Fibroblast of the conjunctiva (primary cell): ENCODE measurements at places on chromosomes 1 and 21.
A peak's percentile ranks its signal among the peaks of the same experiment; 100 is the strongest.

GRCh38 chr1:243312952-243313634 is 57.3 kb downstream of the SDCCAG8 start:
- no peak for DNase-seq

DNA sequence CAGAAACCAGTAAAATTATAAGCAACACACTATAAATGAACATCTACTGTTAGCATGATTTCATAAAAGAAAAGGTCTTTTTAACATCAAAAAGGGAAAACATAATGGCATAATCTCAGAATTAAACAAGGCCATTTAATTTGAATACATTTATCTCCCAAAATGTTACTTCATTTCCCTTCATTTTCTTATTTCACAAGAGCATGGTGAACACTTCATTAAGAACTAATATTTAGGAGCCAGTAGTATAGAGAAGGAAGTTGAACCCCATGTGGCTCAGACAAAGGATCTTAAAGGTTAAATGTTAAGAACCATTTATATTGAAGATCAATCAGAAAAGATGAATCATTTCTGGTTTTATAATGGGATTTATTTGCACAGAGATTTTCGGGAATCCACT is 981.7 kb downstream of the TTLL7 start:
- no peak for DNase-seq

DNA sequence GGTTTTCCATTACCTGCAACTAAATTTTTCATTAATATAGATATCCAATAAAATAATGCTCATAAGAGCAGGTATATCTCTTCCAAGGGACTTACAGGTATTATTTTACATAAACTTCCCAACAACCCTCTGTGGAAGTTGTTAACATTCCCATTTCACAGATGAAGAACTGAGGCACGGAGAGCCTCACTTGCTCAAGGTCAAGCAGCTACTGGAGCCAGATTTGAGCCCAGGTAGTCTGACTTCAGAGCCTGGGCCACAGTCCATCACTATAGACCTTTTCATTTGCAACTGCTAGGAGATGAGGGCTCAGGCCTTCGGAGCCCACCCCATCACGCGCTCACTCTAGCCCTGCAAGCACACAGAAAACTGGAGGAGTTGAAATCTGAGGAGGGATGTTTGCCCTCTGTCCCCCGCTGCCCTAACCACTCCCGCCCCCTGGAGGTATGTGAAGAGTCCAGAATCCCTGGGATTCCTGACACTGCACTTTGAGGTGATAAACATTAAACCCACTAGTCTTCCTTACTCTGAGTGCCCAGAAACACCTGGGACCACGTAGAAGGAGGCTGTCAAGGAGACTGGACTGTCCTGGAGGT is 11.7 kb upstream of the ALPL start:
- no peak for DNase-seq

GRCh38 chr1:226092965-226093364 is 30.4 kb downstream of the H3-3A start:
- no peak for DNase-seq

- no peak for DNase-seq
These were observed 91.5 kb upstream of the IPO9 start for GRCh38 chr1:201737352-201738060.

- no peak for DNase-seq
These were observed 9.2 kb downstream of the MEF2D start for GRCh38 chr1:156491151-156491949.

GRCh38 chr1:5404412-5405203 is 587.6 kb downstream of the NPHP4 start:
- DNase-seq, result no peak

DNA sequence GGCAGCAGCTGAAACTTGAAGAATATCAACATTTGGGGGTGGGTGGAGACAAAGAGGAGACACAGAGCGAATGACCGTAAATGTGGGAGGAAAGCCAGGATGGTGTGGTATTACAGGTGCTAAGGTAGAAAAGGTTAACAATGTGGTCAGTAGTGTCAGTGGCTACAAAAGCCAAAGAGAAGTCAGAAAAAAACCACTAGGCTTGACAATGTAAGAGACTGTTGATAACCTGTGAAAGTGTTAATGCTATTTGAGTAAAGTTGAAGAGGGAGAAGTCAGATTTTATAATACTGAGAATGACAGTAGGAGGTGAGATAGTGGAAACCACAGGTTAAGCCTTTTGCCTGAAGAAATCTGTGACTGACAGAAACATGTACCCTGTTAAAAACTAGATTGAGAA is 120.8 kb downstream of the CLEC20A start:
- no peak for DNase-seq

GRCh38 chr1:191831572-191831971 is 326.7 kb upstream of the RGS18 start:
- no peak for DNase-seq

DNA sequence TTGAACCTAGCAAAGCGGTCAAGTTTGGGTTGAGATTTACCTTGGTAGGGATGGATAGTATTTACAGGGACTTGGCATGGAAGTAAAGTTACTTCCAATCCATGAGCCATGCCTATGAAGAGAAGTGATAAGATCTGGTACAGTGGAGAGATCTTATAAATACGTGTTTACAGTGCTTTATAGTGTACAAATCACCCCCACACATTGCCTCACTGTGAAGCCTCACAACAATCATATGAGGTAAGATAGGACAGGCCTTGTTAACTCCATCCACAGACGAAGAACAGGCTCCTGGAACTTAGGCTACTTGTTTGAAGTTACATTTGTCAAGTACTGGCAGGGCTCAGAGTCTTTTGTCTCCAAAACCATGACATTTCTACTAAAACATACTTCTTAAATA is 159.8 kb downstream of the PLPPR4 start:
- DNase-seq, result no peak

- peak; percentile 20 for DNase-seq
These were observed 13.3 kb upstream of the TRAF3IP3 start for GRCh38 chr1:209742409-209743144.

GRCh38 chr1:43272161-43272560 is 2.4 kb downstream of the TMEM125 start:
- no peak for DNase-seq

DNA sequence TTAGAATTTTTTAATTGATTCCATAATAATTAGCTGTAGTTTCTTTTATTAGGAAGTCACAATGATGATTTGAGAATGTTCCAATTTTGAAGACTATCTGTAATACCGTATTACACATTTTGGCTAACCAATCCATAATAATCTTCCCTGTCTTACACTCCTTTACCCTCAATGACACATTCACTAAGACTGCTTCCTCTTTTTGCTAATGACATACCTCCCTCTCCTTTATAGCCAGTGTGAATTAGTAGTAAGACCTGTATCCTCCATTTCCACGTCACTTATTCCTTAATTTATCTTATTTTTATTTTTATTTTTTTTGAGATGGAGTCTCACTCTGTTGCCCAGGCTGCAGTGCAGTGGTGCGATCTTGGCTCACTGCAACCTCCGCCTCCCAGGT is 10.1 kb downstream of the KDM1A start:
- DNase-seq, result no peak

GRCh38 chr1:203492748-203493130 is 1.2 kb upstream of the OPTC start:
- DNase-seq, result no peak

DNA sequence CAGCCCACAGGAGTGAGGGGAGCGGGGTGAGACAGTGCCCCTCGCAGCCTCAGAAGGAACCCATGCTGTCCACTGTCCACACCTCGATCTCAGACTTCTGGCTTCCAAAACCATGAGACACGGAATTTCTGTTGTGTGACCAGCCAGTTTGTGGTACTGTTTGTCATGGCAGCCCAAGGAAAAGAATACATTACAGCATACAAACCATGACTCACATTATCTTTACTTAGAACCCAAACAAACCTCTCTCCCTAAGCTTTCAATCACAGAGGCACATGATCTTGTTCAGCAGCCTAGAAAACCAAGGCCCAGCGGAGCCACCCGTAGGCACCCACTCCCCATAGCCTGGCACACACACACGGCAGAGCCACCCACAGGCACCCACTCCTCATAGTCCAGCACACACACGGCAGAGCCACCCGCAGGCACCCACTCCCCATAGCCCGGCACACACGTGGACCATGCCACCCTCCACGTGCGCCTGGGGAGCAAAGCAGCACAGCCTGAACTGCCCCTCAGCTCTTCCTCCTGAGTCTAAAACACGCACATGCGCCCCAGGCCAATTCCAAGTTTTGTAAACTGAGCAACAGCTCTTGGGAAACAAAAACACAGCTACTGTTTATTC is 458 bp upstream of the KRTAP10-4 start:
- no peak for DNase-seq

- no peak for DNase-seq
These were observed 36.6 kb downstream of the HUNK start for GRCh38 chr21:31909153-31910073.

DNA sequence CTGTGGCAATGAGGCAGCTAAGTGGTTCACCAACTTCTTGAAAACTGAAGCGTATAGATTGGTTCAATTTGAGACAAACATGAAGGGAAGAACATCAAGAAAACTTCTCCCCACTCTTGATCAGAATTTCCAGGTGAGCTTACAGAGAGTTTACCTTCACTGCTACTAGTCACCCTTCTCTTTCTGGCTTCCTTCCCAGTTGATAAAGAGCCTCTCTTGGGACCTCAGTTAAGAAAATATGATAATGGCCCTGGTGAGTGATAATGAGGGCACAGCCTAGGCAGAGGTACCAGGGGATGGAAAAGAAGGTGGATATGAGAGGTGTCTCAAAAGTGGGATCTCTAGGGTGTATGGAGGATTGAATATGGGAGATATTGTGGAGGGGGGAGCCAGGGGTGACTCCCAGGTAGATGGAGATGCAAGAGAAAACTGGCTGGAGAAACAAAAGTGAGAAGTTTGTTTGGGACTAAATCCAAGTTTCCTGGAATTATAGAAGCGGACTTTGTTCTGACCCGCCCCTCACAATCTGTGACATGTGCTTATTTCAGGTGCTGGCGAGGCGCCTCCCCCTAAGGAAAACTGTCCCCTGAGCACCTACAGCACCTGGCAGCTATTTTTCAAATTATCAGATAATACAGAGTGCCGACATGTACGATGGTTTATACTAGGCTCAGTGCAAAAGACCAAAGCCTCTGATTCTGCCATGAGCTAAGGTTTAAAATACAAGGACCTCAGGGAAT is 13.7 kb downstream of the MTARC2 start:
- DNase-seq, result no peak

DNA sequence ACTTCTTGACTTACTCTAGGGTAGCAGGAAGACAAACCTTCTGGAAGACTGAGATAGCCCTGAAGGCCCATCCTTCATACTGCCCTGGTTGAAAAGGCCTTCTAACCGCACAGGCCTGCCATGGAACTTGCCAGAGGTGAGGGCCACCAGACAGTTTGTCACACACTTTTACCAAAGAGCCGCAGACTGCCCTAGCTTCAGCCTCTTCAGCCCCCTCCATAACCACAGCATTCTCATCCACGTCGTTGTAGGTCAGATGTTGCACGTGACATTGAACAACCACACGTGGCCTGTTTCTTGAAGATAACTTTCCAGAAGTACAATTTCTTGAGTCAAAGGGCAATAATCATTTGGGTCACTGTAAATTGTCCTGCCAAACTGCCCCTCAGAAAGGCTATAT is 18.9 kb downstream of the ZNF362 start:
- DNase-seq, result no peak

- no peak for DNase-seq
These were observed 6.7 kb upstream of the SNAPIN start for GRCh38 chr1:153651771-153652170.

- DNase-seq, result no peak
These were observed 39.5 kb downstream of the BACH1 start for GRCh38 chr21:29338256-29338655.

DNA sequence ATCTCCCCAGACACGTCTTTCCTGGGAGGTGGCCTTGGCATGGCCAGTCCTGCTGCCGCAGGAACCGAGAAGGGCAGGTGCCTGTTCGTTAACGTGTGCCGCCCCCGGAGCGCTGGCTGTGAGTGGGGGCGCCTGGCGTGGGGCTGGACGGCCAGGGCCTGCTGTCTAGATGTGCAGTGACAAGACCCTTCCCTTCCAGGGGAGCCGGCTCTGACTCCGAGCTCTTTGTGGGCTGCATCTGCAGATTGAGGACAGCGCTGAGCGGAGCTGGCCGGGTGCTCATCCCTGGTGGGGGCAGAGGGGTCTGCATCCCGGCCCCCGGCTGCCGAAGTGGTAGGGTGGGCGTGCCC is 13.0 kb downstream of the COL18A1 start:
- DNase-seq, result no peak

DNA sequence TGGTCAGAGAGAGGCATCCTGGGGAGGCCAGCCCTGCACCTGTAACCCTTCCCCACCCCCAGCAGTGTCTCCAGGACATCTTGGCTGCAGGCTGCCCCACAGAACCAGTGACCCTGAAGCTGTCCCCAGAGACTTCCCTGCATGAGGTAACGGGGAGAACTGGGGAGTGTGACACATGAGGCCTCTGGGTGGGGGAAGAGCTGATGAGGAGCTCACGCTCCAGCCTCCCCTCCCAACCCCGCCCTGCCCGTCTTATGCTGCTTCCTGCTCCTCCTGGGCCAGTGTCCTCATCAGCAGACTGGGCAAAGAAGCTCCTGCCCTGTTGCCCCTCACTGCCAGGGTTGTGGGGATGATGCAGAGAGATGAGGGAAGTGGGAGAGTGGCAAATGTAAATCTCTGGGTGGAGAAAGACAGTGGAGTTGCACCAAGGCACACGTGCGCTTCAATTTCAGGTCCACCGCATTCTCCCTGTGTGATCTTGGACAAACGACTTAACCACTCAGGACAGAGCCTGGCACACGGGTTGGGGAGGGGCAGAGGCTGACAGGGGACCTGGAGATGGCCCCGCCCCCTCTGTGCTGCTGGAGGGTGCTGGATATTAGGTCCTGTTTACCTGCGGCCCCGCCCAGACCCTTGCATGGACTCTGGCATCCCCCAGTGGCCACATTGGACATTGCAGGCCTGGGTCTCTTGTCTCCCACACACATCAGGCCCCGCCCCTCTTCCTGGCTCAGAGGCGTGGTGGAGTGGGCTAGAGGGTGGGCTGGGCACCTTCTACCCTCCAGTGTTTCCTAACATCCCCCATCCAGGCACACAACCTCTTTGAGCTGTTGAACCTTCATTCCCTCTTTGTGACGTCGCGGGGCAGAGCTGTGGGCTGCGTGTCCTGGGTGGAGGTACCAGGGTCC is 12.3 kb downstream of the CLCNKB start:
- DNase-seq, result peak; percentile 58

DNA sequence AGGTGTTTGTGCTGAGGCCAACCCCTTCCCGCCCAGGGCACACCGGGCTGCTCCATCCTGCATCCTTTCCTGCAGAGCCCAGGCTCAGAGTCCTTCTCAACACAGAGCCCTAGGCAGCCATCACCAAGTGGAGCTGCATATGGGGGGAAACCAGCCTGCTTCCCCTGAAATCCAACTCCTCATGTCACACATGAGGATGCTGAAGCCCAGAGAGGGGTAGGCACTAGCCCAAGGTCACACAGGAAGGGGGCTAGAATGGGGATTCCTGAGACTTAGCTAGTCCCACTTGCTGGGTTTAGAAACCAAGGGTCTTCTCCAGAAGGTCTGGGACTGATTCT is 5.5 kb upstream of the TNFRSF1B start:
- DNase-seq, result no peak

- peak; percentile 36 for DNase-seq
These were observed 133.0 kb upstream of the SPAG17 start for GRCh38 chr1:118317842-118318614.
